ENCODE measurements at places on chromosomes 5 and 9. TPM values are rescaled to one million over a fixed set of nuclear protein-coding genes. Genes with fewer than 3 reads are reported as not detected.

The SIT1 gene
- 33.9 TPM for total RNA-seq

The HK3 gene
- 4.6 TPM for total RNA-seq

The PCDHAC1 gene
- not detected for total RNA-seq

The GALT gene
- total RNA-seq: 208 TPM

The BAAT gene
- total RNA-seq: not detected

The FIBCD1 gene
- total RNA-seq: not detected

The CER1 gene
- not detected for total RNA-seq

The ACOT12 gene
- not detected for total RNA-seq

The ADGRD2 gene
- not detected for total RNA-seq

The BTNL9 gene
- not detected for total RNA-seq

The GMCL2 gene
- not detected for total RNA-seq

The GARNL3 gene
- 2.5 TPM for total RNA-seq

The CD72 gene
- total RNA-seq: 8.1 TPM

The IFNE gene
- total RNA-seq: not detected

The INVS gene
- 14.6 TPM for total RNA-seq

The ZDHHC11B gene
- total RNA-seq: 31.2 TPM

The F2RL2 gene
- total RNA-seq: not detected

The NMUR2 gene
- total RNA-seq: not detected

The TRIM52 gene
- total RNA-seq: 32.2 TPM

The MLANA gene
- not detected for total RNA-seq

The ACTBL2 gene
- not detected for total RNA-seq

The CYLC2 gene
- not detected for total RNA-seq

The F12 gene
- total RNA-seq: 1.1 TPM

The TMEM267 gene
- total RNA-seq: 9.1 TPM

The OTP gene
- not detected for total RNA-seq

The CTXN3 gene
- not detected for total RNA-seq

The TDRD7 gene
- 8.5 TPM for total RNA-seq

The PLAC8L1 gene
- not detected for total RNA-seq

The RCL1 gene
- 28.1 TPM for total RNA-seq

The C5orf58 gene
- not detected for total RNA-seq

The RAPGEF1 gene
- 176 TPM for total RNA-seq

The PKD2L2 gene
- total RNA-seq: not detected
